Suppressor macrophage (primary cell): ENCODE measurements at places on chromosomes 12 and 14.

- peak; percentile 47 for DNase-seq
Measured at GRCh38 chr12:11884116-11884515, 186.6 kb upstream of the BCL2L14 start.

- no peak for DNase-seq
Measured at GRCh38 chr12:120010661-120011230, 21.7 kb downstream of the BICDL1 start.

GRCh38 chr12:85805654-85806053 is 30.6 kb downstream of the RASSF9 start:
- peak; percentile 93 for DNase-seq

DNA sequence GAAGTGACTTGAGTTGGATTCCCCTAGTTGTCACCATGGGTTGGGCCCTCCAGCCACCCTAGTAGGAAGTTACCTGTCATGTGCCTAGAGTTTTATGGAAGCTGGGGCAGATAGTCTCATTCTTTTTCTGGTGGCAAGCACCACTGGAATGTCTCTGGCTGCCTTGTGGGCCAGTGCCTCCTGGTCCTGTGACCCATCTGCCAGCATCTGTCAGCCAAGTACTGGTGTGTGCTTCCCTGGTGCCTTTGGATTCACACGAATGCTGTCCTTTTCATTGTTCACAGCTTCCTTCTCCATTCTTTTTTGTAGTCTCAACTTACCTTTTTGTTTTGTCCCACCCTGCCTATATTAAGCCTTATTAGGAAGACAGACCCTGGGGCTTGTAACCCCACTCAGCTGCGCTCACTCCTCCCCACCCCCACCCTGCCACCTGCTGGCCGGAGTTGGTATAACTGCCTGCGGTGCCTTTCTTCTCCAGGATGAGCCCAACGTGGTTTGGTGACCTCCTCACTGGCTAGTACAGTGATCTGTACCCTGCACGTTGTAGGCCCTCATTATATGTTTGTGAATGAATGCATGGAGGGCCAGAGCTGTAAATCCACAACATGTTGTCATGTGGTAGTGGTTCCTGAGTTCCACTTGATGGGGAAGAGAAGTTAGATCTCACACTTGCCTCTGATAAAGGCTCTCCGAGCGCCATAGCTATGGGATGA is 125.7 kb downstream of the TSPAN9 start:
- peak; percentile 64 for DNase-seq

GRCh38 chr12:65450625-65451024 is 172.1 kb downstream of the MSRB3 start:
- peak; percentile 63 for DNase-seq

DNA sequence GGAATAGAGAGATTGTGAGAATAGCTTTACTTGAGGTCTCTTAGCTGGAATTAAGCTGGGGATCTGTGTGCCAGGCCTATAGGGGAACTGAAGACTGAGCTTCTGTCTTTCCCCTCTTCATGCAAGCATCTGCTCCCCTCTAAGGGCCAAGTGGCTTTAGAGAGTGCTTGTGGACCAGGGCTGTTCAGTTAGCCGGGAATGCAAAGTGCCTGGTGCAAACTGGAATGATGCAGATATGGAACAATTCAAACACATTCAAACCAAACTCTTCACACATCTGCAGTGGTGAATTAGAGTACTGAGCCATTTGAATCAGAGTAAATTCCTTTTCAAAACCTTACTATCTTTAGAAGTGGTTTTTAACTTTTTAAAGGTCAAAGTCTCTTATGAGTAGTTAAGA is 99.0 kb downstream of the LIN7A start:
- DNase-seq: no peak
